EH (cell line): ENCODE measurements at places on chromosomes 4 and X.
A peak's percentile ranks its signal among the peaks of the same experiment; 100 is the strongest.

DNA sequence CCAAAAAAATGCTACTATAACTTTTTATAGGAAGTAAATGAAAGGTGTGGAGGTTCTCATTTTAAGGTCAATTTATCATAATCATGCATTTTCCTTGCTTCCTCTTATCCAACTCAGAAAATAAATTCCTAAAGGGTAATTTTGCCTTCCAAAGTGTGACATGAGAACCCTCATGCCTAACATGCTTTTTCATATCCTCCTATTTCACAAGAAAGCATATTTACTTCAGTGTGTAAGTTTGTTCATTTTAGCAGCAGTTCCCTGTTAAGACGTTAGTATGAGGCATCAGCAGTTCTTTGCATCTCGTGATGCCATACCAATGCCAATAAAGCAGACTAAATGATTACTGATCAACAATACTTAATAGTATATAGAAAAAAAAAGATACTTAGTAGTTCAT, 18.4 kb downstream of the WDFY3 start:
- peak; percentile 45 for DNase-seq

DNA sequence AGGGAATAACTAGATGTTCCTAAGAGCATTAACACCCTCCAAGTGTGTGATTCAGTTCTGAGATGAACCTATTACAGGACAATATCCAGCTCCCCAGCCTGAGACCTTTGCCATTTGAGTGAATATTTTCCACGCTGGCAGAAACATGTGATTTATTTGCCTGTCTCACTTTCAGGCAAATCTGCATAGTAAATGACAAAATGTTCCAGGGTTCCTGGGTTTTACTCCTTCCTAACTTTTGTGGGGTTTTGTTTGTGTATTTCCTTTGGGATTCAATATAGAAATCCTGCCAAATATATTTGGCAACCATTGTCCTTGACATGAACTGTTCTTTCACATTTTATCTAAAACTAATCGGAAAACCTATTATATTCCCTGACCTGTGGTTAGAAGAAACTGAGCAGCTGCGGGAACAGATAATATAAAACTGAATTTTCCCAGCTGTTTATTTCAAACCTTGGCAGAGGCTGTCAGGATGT, 12.5 kb downstream of the F8 start:
- no peak for DNase-seq

GRCh38 chr4:85102606-85103005, 136.1 kb upstream of the WDFY3 start:
- peak; percentile 86 for DNase-seq

DNA sequence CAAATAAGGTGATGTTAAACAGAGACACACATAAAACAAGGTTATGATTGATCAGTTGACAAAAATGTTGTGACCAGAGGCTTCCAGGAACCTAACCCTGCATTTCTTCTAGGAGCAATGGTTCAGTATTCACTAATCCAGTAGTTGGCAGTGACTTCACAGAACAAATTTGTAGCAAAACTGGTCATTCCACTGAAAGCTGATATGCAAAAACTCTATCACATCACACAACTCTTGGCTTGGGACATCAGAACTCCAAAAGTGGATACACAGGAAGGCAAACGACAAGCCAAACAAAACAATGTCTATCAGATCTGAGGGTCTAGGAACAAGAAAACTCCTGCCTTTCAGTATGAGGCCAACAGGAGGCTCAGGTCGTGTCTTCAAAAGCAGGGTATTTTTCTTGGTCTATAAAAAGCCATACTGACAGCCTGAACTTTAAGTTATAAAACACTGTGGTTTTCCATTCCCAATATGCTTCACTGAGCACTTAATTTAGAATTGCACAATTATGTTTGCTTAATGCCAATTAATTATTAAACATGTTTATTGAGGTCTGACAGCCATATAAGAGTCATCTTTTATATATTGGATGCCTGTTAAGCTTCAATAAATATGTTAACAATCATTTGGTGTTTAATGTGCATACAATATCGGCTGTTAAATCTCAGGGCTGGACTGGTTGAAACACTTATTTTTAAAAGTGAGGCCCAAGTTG, 45.6 kb downstream of the SOD3 start:
- no peak for DNase-seq

GRCh38 chrX:100868273-100868672, 5.9 kb downstream of the NOX1 start:
- DNase-seq: no peak

DNA sequence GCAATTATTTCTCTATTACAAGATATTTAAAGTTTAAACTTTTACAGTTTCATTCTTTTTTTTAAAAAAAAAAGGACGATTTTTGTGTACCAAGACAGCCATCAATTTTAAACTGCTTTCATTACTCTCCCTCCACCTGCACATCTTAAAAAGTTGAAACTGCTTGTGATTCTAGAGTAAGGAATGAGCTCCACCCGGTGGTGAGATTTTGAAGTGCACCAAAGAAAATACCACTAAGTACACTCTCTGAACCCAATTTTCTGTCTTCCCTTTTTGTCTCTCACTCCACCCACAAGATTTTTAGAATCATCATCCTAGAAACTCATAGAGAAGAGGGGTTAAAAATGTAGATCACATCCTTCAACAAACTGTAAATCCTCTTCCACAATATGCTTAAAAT, 91.3 kb upstream of the WDR44 start:
- DNase-seq: peak; percentile 35

GRCh38 chrX:133171962-133172708, 46.0 kb downstream of the TFDP3 start:
- no peak for DNase-seq

DNA sequence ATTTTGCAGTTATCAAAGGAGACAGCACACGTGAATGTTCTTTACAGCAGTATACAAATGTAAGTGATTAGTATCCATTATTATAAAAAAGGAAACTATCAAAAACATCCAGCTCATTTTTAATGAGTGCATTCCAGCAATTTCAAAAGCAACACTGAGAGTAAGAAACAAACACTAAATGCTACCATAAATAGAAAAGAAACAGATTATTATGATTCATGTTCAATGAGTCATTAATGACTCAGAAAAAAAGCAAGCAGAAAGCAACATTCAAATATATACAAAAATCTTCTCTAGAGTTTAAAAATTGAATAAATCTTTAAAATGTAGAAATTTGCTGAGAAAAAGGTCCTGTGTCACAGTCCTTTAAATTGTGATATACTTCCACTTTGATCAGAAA, 346.5 kb upstream of the FMR1 start:
- DNase-seq: peak; percentile 0

GRCh38 chr4:48499551-48500066, 9.6 kb downstream of the ZAR1 start:
- DNase-seq: no peak

DNA sequence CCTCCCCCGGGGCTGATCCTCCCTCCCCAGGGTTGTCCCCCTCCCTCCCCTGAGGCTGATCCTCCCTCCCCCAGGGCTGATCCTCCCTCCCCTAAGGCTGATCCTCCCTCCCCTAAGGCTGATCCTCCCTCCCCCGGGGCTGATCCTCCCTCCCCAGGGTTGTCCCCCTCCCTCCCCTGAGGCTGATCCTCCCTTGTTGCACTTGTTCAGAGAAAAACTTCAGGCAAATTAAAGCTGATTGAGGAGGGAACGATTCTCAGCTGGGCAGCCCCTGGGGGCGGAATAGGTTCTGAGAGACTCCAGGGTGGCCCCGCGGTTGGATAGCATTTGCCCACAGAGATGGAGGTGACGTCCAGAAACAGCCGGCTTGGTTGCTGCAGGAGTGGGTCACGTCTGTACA, 110.7 kb upstream of the ADRA2C start:
- no peak for DNase-seq

DNA sequence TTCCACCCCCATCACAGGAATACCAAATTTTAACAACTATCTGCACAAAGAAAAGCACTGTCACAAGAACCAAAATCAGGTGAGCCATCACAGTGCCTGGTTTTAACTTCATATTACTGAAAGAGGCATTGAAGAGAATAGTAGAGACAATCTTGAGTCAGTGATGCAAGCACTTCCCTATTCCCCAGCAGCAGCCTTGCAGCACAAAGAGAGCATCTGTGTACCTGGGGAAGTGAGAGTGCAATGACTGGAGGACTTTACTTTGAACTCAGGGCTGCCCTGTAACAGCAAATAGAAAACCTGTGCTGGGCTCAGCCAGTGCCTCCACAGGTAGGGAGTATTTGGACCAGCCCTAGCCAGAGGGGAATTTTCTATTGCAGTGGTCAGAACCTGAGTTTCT, 361.8 kb downstream of the TEX13C start:
- no peak for DNase-seq

DNA sequence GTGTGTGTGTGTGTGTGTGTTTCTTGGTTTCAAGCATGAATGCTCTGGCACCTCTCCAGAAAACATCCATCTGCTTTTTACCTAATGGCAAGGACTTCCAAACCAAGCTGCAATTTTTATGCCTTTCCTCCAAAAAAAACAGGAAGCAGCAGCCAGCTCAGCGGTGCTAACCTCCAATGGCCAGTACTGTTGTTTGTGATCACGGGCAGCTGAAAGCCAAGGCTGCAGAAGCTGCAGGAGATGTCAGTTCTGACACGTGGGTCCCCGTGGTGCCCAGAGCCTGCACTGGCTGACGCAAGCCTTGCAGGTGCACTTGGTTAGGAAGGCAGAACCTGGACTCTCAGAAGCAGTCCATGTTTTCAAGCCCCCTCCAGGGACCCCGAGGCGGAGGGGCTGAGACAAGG, 313.6 kb upstream of the DDX53 start:
- DNase-seq: peak; percentile 42

- DNase-seq: no peak
Observed at GRCh38 chr4:177718514-177718913, 276.3 kb upstream of the AGA start.

- no peak for DNase-seq
Observed at GRCh38 chr4:40908297-40908696, 158.5 kb downstream of the NSUN7 start.
